ENCODE measurements at places on chromosomes 5 and 9. TPM values are rescaled to one million over a fixed set of nuclear protein-coding genes. Genes with fewer than 3 reads are reported as not detected.

The INSL6 gene
- not detected for total RNA-seq

GRCh38 chr5:174723979-174724483, 351 bp upstream of the MSX2 start:
- no peaks in the 10 kb centered on the region for H3K36me3 ChIP-seq
- H3K27me3 ChIP-seq, result no peaks in the 10 kb centered on the region
- H3K4me3 ChIP-seq, result peak overlapping the region; percentile 62
- no peak for DNase-seq
- H3K4me1 ChIP-seq, result peaks cover 36% of the 10 kb centered on the region

DNA sequence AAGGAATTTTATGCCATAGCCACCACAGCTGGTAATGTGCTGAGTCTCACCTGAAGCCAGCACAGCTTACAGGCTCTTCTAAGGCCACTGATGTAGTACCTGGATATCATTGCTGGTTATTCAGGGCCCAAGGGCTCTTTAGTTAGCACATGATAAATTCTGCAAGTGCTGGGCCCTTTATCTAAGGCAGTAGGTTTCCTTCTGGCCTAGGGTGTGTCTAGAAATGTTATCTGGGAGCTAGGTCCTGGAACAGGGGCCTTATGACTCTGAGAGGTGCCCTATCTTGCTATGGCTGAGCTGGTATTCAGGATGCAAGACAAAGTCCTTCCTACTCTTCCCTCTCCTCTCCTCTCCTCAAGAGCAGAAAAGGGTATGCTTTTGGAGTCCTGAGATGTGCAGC, 1424.5 kb upstream of the NUDT12 start:
- H3K4me1 ChIP-seq, result no peaks in the 10 kb centered on the region
- no peaks in the 10 kb centered on the region for H3K36me3 ChIP-seq
- H3K27ac ChIP-seq, result no peak overlapping the region
- no peak overlapping the region for H3K4me3 ChIP-seq
- H3K27me3 ChIP-seq, result no peaks in the 10 kb centered on the region

The PHF24 gene
- 1.2 TPM for total RNA-seq

DNA sequence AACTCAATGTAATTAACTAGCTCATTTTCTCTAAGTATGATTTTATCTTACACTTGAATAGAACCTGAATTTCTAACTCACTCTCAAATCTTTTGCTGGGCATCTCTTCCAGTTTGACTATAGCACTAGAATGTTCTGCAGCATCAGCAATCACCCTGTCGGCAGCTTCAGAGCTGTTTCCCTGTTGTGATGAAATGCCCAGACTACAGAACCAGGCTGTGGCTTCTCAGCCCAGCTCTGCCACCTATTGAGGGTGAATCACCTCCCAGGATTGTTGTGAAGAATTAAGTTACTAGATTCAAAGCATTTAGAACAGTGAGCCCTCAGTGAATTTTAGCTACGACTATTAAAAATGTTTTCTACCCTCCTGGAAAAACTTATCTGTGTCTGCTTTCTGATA, 90.4 kb upstream of the ANKRD55 start:
- H3K4me1 ChIP-seq, result no peaks in the 10 kb centered on the region
- H3K36me3 ChIP-seq, result no peaks in the 10 kb centered on the region
- no peaks in the 10 kb centered on the region for H3K27me3 ChIP-seq
- DNase-seq, result no peak

DNA sequence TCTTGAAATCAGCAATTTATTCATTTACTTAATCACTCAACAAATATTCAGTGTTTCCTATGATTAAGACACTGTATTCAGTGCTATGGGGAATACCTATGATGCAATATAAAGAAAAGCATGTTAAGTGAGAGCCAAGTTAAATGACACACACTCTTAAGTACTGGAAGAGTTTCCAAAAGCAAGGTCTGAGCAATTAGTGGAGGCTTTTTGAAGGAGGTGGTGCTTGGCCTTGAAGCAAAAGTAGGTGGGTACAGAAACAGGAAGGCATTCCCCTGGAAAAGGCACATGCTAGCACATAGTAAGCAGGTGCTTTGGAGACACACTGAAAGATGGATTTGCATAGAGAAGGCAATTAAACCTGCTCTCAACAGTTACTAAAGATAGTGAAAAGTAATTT, 4.0 kb downstream of the TSLP start:
- H3K36me3 ChIP-seq, result no peaks in the 10 kb centered on the region
- H3K4me1 ChIP-seq, result peaks cover 12% of the 10 kb centered on the region
- H3K27ac ChIP-seq, result no peak overlapping the region

DNA sequence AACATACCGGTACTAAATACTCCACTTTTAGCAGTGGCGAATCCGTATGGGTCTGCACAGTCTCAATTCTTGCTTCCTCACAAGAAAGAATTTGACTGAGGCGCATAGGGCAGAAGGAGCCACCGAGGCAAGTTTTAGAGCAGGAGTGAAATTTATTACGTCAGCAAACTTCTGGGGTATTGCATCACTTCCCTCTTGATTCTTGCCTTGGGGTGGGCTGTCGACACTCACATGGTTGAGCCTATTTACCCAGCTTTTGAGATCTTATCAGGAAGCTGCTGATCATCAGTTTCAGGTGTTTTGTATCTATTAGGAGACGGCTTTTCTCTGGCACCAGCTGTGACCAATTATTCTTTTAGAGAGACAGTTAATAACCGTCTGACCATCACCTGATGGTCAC, 111.5 kb upstream of the CCNH start:
- no peak overlapping the region for H3K4me3 ChIP-seq
- no peak overlapping the region for H3K27ac ChIP-seq
- H3K4me1 ChIP-seq, result no peaks in the 10 kb centered on the region
- H3K36me3 ChIP-seq, result no peaks in the 10 kb centered on the region
